Sigmoid colon (tissue), 7 donors: ENCODE measurements at places on chromosomes 12 and 14. TPM values are rescaled to one million over a fixed set of nuclear protein-coding genes. Genes with fewer than 3 reads are reported as not detected.

GRCh38 chr12:44342371-44342770 is 506.5 kb downstream of the TMEM117 start:
- H3K36me3 ChIP-seq, result no peaks in the 10 kb centered on the region
- no peak for DNase-seq
- H3K4me3 ChIP-seq, result no peak overlapping the region

DNA sequence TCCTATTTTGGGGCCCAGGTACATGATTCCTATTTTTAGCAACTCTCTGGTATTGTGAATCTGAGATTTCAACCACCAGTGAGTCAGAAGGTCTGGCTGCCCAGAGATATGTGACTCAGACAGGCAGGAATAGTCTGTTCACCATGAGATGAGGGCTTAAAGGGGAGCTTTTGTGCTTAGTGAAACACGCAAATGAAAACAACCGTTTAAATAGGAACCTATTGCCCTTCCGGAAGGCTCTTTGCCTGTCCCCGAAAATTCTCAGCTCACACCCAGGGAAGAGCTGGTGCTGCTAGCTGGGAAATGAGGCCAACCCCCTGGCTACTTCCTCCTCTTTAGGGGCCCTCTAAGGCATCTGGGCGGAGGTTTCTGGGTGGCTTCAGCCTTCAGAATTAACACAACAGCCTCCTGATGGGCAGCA is 283.6 kb downstream of the CACNA1C start:
- peak overlapping the region; percentile 94 for H3K27ac ChIP-seq
- H3K4me3 ChIP-seq, result no peak overlapping the region
- DNase-seq, result no peak
- H3K4me1 ChIP-seq, result peaks cover 87% of the 10 kb centered on the region

DNA sequence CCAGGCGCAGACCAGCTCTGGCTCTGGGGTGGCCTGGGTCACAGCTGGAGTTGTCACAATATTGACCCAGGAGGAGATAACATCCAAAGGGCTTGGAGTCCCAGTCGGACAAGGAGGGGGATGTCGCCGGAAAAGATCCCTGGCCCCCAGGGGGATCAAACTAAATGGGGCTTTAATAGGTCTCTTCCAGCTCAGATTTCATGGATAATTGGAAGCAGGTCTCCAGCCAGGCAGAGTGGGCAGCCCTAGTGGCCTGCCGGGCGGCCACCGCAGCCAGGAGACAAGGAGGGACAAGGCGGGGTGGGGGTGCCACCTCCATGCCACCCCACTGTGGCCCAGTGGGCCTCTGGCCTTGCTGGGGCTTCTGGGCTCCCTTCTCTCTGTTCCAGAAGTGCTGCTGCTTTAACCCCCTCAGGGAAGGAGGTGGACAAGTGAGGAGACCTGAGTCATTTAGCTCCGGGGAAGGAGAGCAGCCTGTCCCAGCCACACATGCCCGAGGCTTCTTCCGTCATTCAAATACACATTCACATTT is 23.1 kb upstream of the PGF start:
- H3K4me3 ChIP-seq, result no peak overlapping the region
- peaks cover 7% of the 10 kb centered on the region for H3K4me1 ChIP-seq
- no peak overlapping the region for H3K27ac ChIP-seq

DNA sequence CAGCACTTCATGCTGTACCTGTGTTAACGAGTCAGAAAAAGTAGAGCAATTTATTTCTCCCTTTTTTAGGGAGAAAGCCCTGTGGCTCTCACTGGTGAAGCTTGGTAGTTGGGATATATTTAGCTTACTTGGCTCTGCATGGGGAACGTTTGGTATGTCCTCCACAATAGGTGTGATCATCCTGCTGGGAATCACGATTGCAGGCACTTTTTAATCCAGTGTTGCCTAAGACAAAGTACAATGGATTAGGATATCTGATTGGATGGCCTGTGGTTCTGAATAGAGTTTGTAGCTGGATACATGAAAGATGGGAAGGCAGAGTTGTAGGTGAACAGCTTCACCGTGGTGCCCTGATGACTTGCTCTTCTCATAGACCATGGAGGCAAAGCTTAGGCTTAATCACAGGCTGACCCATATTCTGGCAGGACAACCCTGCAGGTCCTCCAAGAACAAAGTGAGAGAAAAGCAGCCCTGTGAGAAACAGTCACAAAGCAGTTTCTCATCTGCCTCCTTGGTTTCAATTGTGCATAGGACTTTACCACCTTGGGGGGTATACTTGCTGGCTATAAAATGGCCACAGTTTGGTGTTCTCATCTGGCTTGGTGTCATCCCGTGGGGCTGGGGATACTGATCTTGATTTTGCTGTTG is 7.5 kb downstream of the RESF1 start:
- H3K4me3 ChIP-seq, result no peak overlapping the region
- H3K27ac ChIP-seq, result no peak overlapping the region
- peaks cover 30% of the 10 kb centered on the region for H3K36me3 ChIP-seq
- DNase-seq, result no peak
- H3K4me1 ChIP-seq, result peaks cover 32% of the 10 kb centered on the region
- H3K27me3 ChIP-seq, result no peaks in the 10 kb centered on the region

- no peaks in the 10 kb centered on the region for H3K4me1 ChIP-seq
- DNase-seq, result no peak
- no peak overlapping the region for H3K27ac ChIP-seq
- H3K36me3 ChIP-seq, result no peaks in the 10 kb centered on the region
- no peak overlapping the region for H3K4me3 ChIP-seq
Observed at GRCh38 chr12:13523536-13524307, 327.2 kb downstream of the EMP1 start.

- peak overlapping the region; percentile 28 for H3K27ac ChIP-seq
- no peak for DNase-seq
- H3K4me1 ChIP-seq, result peaks cover 20% of the 10 kb centered on the region
Observed at GRCh38 chr14:77681196-77682157, 26.3 kb downstream of the ALKBH1 start.

DNA sequence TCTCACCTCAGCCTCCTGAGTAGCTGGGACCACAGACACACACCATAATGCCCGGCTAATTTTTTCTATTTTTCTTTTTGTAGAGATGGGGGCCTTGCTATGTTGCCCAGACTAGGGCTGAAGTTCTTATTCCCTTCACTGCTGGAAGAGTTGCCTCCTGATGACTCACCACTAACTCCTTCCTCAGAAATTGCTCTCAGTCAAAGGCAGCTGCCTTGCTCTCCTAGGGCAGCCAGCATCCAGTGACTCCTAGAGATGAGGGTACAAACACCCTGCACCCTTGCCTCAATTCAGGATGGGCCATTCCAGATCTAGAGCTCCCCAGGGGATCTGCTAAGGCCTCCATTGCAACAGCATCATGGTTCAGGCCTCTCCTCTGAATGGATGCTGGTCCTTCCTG is 54.0 kb upstream of the RASSF8 start:
- no peaks in the 10 kb centered on the region for H3K4me1 ChIP-seq
- H3K27me3 ChIP-seq, result no peaks in the 10 kb centered on the region
- H3K4me3 ChIP-seq, result no peak overlapping the region
- no peaks in the 10 kb centered on the region for H3K36me3 ChIP-seq

DNA sequence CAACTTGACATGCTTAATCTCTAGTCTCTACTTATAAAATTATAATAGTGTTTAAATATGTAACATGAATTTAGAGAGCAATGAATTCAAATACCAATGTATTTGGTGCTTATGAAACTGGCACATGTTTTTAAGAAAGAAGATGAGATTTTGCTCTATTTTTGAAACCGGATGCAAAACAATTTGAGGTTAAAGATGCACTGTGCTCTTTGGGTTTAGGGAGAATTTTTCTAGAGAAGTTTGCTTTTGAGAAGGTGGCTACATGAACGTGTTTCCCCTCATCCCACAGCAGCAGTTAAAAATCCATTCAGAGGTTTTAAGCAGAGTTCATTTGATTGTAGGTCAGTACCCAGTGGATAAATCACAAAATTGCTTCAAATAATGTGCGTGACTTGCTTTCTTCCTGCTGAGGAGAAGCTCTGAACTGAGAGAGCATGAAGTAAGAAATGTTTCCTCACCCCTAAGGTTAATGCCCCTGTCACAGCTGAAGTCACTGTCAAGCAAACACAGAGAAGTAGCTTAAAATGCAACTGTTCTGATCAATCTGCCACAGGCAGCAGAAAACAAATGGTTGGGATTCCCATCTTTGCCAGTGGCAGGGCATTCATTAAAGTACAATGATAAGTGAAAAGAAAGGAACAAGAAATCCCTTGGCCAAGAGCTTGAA is 241.9 kb upstream of the SYT1 start:
- H3K27ac ChIP-seq, result no peak overlapping the region
- H3K36me3 ChIP-seq, result no peaks in the 10 kb centered on the region
- DNase-seq, result no peak
- H3K4me3 ChIP-seq, result no peak overlapping the region

- no peaks in the 10 kb centered on the region for H3K36me3 ChIP-seq
- no peaks in the 10 kb centered on the region for H3K4me1 ChIP-seq
- no peaks in the 10 kb centered on the region for H3K27me3 ChIP-seq
- H3K4me3 ChIP-seq, result no peak overlapping the region
- H3K27ac ChIP-seq, result no peak overlapping the region
Observed at GRCh38 chr12:127064207-127064606, 1202.8 kb upstream of the TMEM132C start.

DNA sequence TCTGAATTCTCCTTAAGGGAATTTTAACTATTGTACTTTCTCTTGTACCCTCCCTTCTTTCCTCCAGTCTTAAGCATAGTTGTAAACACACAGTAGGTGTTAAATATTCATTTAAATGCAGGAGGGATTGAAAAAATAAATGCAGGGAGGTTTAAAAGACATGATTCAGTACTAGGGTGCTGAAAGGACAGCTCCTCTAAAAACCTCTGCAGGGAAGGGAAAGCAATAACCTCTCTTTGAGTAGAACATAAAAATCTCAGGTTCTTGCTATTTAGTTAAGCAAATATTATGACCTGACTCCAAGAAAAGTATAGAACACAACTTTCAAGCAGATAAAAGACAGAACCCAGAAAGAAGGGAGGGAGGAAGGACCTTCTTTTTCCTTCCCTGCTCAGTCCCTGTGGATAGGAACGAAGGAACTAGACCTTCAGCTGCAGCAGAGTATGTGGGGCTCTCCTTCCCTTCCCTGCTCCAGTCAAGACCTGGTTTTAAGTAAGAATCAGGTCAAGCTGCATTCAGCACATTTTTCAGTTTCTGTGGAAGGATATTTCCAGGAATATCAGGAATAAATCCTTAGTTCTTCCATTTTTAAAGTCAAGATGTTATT is 4.7 kb downstream of the MAP3K9 start:
- no peak for DNase-seq
- H3K27me3 ChIP-seq, result peaks cover 36% of the 10 kb centered on the region
- no peak overlapping the region for H3K4me3 ChIP-seq
- H3K4me1 ChIP-seq, result no peaks in the 10 kb centered on the region
- no peaks in the 10 kb centered on the region for H3K36me3 ChIP-seq

DNA sequence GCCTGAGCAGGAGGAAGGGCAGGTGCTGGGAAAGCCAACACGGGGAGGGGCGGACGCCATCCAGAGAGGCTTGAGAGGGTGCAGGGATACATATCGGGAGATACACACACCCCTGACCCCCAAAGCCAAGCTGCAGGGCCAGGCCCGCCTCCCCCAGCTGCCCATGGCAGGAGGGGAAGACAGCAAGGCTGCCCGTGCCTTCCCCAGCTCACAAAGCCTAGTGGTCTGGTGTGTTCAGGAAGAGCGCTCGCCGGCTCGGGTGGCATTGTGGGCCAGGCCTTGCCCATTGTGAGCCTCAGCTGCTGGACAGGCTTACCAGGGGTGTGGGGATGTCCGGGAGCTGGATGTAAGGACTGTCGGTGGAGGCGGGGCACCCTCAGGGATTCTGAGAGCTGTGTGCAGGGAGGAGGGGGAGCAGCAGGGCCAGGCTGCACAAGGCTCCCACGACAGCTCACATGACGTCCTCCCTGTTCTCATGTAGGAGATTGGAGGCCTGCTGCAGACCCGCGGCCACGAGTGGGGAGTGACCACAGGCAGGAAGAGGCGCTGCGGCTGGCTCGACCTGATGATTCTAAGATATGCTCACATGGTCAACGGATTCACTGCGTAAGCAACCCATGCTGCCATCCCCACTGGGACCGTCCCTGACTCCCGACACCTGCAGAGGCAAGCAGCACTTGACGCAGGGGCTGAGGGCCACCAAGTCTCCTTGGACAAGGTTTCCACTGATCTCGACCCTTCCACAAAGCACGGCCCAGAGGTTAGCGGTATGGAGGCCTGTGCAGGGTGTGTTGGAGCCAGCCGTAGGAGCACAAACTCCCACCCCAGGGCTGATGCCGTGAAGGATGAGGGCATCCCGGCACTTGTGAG is 10.1 kb upstream of the SIVA1 start:
- H3K36me3 ChIP-seq, result no peaks in the 10 kb centered on the region
- H3K4me1 ChIP-seq, result peaks cover 9% of the 10 kb centered on the region
- no peaks in the 10 kb centered on the region for H3K27me3 ChIP-seq
- no peak overlapping the region for H3K27ac ChIP-seq
- H3K4me3 ChIP-seq, result no peak overlapping the region

DNA sequence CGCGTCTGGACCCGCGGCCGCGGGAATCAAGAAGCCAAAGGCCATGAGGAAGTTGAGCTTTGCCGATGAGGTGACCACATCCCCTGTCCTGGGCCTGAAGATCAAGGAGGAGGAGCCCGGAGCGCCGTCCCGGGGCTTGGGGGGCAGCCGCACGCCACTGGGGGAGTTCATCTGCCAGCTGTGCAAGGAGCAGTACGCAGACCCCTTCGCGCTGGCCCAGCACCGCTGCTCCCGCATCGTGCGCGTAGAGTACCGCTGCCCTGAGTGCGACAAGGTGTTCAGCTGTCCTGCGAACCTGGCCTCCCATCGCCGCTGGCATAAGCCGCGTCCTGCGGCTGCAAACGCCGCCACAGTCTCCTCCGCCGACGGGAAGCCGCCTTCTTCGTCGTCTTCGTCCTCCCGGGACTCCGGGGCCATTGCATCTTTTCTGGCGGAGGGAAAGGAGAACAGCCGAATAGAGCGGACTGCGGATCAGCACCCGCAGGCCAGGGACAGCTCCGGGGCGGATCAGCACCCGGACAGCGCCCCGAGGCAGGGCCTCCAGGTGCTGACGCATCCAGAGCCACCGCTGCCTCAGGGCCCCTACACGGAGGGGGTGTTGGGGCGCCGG is 1.0 kb downstream of the INSM2 start:
- peaks cover 6% of the 10 kb centered on the region for H3K36me3 ChIP-seq
- peak; percentile 67 for DNase-seq
- H3K4me3 ChIP-seq, result no peak overlapping the region
- H3K27me3 ChIP-seq, result peaks cover 28% of the 10 kb centered on the region
- no peak overlapping the region for H3K27ac ChIP-seq

GRCh38 chr12:108752387-108752786 is 21.1 kb upstream of the CORO1C start:
- no peaks in the 10 kb centered on the region for H3K27me3 ChIP-seq
- H3K4me3 ChIP-seq, result no peak overlapping the region
- peak overlapping the region; percentile 59 for H3K27ac ChIP-seq
- H3K4me1 ChIP-seq, result peaks cover 26% of the 10 kb centered on the region
- DNase-seq, result peak; percentile 24

GRCh38 chr12:40393026-40393425 is 168.2 kb downstream of the LRRK2 start:
- H3K4me1 ChIP-seq, result no peaks in the 10 kb centered on the region
- no peak overlapping the region for H3K27ac ChIP-seq
- no peaks in the 10 kb centered on the region for H3K36me3 ChIP-seq
- no peak for DNase-seq
- H3K27me3 ChIP-seq, result no peaks in the 10 kb centered on the region
- no peak overlapping the region for H3K4me3 ChIP-seq

Gene RPS6KL1
- 5.6 TPM for total RNA-seq

Gene NFE2
- total RNA-seq, result not detected

Gene MRPL51
- total RNA-seq, result 79.6 TPM

Gene DLGAP5
- 0.71 TPM for total RNA-seq

Gene PLEKHG7
- not detected for total RNA-seq

Gene NR1H4
- not detected for total RNA-seq

Gene SLCO1A2
- not detected for total RNA-seq

Gene DLK1
- total RNA-seq, result 0.36 TPM
